Aorta (tissue), 5 donors: ENCODE measurements at places on chromosomes 13 and 19. TPM values are rescaled to one million over a fixed set of nuclear protein-coding genes. Genes with fewer than 3 reads are reported as not detected.

The BAX gene
- 79.9 TPM for total RNA-seq

DNA sequence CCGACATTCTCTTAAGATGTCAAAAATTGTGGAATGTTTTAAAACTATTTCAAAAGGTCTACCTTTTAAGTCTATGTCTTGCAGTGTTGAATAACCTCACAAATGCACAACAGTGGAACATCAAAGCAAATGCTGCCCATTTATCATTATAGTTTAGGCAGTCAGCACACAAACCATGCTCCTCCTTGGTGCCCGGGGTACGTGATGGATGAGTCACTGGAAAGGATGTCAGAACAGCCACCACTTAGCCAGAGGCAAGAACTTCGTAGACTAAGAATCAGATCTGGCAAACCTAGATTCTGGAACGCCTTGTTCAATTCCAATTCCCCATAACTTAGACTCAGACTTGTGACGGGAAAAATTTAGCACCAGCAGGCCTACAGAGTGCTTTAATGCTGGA, 343.6 kb downstream of the FGF9 start:
- H3K4me3 ChIP-seq: no peak overlapping the region
- no peaks in the 10 kb centered on the region for H3K4me1 ChIP-seq
- no peaks in the 10 kb centered on the region for H3K27me3 ChIP-seq
- H3K36me3 ChIP-seq: no peaks in the 10 kb centered on the region
- H3K27ac ChIP-seq: no peak overlapping the region

DNA sequence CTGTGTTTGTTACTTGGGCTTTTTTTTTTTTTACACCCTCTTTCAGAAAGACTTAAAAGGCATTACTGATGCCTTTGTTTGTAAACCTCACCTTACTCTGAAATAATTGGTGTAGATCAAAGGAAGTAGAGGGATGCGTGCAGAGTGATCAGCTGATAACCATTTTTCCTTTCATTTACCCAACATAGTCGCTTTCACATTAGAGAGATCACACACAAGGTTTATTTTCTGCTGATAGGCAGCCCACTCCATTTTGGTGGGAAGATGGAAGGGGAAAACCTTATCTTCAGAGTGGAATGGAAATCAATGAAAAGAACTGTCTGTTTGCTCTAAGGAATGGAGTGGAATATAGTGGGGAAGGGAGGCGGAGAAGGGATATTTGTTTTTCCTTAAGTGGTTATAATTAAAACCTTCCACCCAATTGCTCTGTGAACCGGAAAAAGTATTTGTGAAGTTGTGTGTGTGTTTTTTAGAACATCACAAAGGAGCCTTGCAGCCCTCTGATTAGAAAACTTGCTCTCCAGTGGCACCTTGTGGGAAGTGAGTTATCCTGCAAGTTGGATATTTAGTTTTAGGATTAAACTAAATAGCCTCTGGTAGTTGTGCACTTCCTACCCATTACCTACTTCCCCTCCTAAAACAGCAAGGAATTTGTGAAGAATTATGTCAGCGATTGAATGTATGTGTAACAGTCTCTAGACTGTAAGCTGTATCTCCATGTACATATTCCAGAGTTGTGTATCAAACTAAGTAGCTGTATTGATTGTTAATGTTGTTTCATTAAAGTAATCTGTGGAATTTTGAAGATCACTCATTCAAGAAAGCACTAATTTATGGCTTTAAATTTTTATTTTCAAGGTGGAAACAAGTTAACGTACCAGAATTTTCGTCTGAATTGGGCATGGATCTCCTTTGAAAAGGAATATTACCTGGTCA, 76.8 kb downstream of the FREM2 start:
- no peak overlapping the region for H3K27ac ChIP-seq
- no peak for DNase-seq
- H3K4me1 ChIP-seq: no peaks in the 10 kb centered on the region
- no peak overlapping the region for H3K4me3 ChIP-seq
- no peaks in the 10 kb centered on the region for H3K36me3 ChIP-seq

DNA sequence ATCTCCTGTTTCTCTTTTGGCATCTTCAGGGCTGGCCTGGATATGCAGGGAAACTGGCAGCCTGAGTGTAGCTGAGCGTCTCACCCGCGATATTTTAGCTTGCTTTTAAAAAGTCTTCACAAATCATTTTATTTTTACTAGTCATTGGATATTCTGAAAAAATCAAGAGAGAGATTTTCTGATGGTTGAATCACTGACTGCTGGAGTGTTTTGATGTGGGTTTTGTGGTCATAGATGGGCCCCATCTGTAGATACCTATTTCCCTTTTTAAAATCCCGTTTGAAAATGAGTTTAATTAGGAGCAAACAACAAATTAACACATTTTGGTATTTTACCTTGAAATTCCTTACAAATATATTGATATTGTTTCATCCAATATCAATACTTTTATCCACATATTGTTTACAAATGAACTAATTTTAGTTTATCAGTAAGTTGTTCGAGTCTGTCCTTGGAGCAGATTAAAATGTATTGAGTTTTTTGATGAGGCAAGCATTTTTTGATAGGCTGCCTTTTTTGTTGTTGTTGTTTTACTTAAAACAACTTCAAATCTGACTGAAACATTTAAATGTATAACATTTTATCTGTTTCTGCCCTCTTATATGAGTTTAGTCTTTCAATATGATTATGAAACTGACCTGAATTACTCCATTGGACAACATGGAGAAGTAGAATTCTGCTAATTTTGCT, 21.5 kb upstream of the OXGR1 start:
- DNase-seq: no peak
- no peaks in the 10 kb centered on the region for H3K36me3 ChIP-seq
- no peak overlapping the region for H3K4me3 ChIP-seq
- H3K4me1 ChIP-seq: no peaks in the 10 kb centered on the region
- no peaks in the 10 kb centered on the region for H3K27me3 ChIP-seq

DNA sequence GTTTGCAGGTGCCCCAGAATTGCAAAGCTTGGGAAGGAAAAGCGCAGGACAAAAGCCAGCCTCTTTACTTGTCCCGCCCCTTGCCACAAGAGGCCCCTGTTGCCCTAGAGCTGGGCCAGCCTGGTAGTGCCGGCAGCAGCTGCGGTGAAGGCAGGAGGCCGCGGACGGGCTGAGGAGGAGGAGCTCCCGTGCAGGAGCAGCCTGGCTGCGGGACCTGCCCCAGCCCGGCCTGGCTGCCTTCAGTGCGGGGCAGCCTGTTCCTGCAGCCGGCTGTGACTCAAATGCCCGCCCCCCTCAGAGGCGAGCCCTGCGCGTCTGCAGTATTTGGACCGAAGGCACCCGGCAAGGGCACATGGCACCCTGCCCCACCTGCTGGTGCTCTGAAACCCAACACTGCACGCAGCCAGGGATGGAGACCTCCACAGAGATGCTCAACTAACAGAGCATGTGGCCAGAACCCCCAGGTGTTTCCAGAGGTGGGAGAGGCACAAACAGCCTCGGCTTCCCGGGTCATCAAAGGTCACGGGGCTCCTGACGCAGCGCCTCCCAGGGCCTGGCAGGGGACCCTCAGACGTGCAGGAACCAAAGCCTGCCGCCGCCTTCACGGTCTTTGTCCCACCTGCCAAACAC, 29.7 kb downstream of the NAXD start:
- peak overlapping the region; percentile 5 for H3K27ac ChIP-seq
- DNase-seq: peak; percentile 87
- no peak overlapping the region for H3K4me3 ChIP-seq

GRCh38 chr19:5719274-5719960, 529 bp downstream of the LONP1 start:
- H3K36me3 ChIP-seq: no peaks in the 10 kb centered on the region
- DNase-seq: peak; percentile 57

DNA sequence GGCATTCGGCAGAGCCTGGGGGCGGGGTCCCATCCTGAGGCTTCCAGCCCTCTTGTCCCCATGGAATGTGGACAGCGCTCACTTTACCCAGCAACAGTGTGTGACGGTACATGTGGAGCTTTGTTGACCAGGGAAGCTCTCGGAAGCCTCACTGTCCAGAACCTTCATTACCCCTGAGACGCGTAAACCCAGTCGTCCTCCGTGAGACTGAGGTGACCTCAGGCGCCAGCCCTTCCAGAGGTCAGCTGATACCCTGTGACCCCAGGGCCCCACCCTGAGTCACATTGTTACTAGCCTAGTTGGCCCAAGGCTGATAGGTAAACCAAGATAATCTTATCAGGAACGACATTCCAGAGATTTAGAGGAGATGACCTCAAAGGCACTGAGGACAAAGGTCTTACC, 10.2 kb upstream of the TMEM160 start:
- no peaks in the 10 kb centered on the region for H3K36me3 ChIP-seq
- no peak overlapping the region for H3K4me3 ChIP-seq
- H3K27me3 ChIP-seq: no peaks in the 10 kb centered on the region
- H3K4me1 ChIP-seq: no peaks in the 10 kb centered on the region
- no peak for DNase-seq
- H3K27ac ChIP-seq: no peak overlapping the region

The DPRX gene
- total RNA-seq: not detected

- no peak for DNase-seq
- H3K36me3 ChIP-seq: no peaks in the 10 kb centered on the region
- H3K27me3 ChIP-seq: no peaks in the 10 kb centered on the region
- H3K4me3 ChIP-seq: no peak overlapping the region
Measured at GRCh38 chr13:43728421-43728820, 58.4 kb downstream of the ENOX1 start.

DNA sequence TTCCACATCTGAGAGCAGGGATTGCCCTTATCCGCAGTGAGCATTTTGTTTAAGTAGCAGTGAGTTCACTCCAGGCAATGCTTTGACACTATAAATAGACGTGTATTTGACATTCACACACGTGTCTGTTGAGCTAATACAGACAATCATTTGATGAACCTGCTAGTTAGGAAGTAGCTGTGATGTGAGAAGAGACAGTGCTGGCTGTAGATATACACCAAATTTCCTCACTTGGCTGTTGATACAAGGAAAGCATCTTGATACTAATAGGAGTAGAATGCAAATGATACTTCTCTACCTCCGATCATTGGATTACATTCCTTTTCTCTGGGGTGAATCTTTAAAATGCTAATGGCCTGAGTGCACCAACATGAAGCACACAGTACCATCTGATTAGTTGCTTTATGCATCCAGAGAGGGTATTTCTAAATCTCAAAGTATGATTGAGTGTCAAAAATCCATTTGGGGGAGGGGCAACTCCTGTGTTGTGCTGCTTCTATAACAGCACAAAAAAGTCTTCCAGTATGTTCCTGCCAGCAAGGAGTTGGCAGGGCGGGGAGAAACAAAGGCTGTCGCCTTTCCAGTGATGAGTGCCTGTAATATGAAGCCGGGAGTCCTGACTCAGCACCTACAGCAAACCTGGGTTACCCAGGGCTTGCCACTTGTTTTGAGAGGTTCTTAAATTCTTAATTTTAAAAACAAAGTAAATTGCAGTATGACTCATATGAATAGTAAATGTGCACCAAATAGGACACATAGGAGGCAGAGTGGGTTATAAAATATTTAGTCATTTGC, 7.0 kb downstream of the CUL4A start:
- peaks cover 1% of the 10 kb centered on the region for H3K36me3 ChIP-seq
- H3K27me3 ChIP-seq: no peaks in the 10 kb centered on the region
- H3K27ac ChIP-seq: no peak overlapping the region
- DNase-seq: no peak

- DNase-seq: no peak
- H3K4me1 ChIP-seq: no peaks in the 10 kb centered on the region
- no peaks in the 10 kb centered on the region for H3K27me3 ChIP-seq
- H3K4me3 ChIP-seq: no peak overlapping the region
- H3K36me3 ChIP-seq: no peaks in the 10 kb centered on the region
Measured at GRCh38 chr13:43608400-43609137, 178.2 kb downstream of the ENOX1 start.

DNA sequence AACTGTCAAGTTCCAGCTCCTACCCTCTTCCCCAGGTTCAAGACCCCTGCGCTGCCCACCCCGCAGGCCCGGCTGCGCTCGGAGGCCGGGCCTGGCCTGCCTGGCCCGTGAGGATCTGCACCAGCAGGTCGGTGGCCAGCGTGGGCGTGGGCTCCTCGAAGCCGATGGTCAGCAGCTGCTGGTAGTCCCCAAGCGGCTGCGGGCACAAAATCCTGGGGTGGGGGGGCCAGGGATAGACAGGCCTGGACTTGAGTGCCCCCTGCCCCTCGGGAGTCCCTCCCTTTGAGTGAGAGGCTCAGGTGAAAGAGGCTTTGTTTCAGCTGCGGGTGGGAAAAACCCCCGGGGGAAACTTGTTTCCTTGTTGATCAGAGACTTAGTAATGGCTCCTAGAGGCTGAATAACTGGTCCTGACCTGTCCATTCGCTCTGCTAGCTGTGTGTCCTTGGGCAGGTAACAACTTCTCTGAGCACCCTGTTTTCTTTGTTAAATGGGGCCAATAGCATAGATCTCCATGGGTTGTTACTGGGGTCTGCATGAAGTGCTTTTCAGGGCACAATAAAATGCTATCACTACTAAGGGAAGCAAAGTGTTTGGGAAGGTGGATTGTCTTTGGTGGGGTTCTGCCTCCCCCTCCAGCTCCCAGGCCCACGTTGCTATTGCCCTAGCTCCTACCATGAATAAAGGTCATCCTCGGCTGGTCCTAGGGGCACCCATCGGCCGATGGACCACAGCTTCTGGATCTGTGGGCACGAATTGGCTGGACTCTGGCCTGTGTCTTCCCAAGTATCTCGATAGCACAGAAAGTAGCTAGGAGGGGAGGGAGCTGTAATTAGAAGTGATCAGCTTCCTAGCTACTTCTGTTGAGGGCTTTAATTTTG, 3.5 kb downstream of the C19orf67 start:
- H3K27ac ChIP-seq: peak overlapping the region; percentile 28
- no peaks in the 10 kb centered on the region for H3K27me3 ChIP-seq
- peak overlapping the region; percentile 80 for H3K4me3 ChIP-seq
- no peaks in the 10 kb centered on the region for H3K36me3 ChIP-seq

GRCh38 chr13:21426238-21426637, 32.9 kb downstream of the ZDHHC20 start:
- H3K4me3 ChIP-seq: no peak overlapping the region
- no peaks in the 10 kb centered on the region for H3K36me3 ChIP-seq
- no peak for DNase-seq
- no peaks in the 10 kb centered on the region for H3K27me3 ChIP-seq
- H3K27ac ChIP-seq: no peak overlapping the region

The SYNE4 gene
- 1.4 TPM for total RNA-seq

DNA sequence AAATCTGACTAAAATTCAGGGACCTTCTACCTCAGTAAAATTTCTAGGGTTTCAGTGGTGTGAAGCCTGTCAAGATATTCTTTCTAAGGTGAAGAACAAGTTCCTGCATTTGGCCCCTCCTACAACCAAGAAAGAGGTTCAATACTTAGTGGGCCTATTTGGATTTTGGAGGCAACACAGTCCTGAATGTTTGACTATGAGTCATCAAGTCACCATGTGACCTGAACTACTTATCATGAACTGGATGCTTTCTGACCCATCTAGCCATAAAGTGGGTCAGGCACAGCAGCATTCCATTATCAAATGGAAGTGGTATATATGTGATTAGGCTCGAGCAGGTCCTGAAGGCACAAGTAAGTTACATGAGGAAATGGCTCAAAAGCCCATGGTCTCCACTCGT, 163.0 kb upstream of the IRS2 start:
- H3K27ac ChIP-seq: no peak overlapping the region
- DNase-seq: no peak
- no peak overlapping the region for H3K4me3 ChIP-seq
- no peaks in the 10 kb centered on the region for H3K36me3 ChIP-seq
- H3K4me1 ChIP-seq: no peaks in the 10 kb centered on the region
